ENCODE measurements at places on chromosomes 12 and 14. TPM values are rescaled to one million over a fixed set of nuclear protein-coding genes. Genes with fewer than 3 reads are reported as not detected.

DNA sequence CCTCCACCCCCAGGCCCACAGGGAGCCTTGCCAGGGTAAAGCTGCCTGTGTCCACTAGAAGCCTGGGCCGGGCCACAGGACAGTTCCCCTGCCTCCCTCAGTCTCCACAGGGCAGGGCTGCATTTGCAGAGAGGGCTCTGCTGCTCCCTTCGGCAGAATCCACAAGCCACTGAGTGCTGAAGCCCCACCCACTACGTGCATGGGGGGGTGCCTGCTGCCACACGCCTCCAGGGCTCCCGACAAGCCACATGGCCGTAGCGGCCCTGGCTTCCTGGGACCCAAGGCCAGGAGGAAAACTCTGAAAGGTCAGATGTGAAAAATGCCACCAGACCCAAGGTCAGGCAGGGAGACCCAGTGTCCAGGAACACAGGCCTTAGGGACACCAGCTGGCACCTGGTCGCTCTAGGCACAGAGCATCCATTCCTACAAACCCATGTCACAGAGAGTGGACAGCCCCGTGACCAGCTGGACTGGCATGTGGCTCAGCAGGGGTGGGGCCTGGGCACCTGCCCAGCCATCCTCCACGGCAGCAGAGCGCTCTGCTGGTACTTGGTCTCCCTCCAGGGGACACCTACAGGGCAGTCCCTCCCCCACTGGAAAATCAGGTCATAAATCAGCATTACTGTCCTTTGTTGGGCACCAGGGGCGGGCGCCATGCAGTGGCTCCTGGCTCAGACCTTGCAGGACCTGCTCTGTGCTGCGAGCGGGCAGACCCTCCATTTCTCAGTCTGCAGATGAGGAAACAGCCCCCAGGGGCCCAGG is 42.9 kb downstream of the CCDC85C start:
- DNase-seq = no peak

- no peak for DNase-seq
These were observed 265.8 kb downstream of the CPNE8 start for GRCh38 chr12:38639625-38640024.

- no peak for DNase-seq
These were observed 74.6 kb upstream of the BCL11B start for GRCh38 chr14:99346470-99347080.

DNA sequence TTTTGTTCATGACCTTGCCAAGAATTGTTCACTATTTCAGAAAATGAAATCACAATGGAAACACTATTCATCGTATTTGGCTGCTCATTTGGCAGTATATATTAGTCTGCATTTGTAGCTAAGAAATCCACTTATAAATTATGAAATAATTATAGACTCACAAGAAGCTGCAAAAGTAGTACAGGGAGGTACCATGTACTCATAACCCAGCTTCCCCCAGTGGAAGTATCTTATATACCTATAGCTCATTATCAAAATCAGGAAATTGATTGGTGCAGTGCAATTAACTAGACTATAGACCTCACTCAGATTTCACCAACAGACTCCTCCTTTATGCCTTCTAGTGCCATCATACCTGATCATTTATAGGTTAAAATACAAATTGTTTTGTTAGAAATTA is 178.8 kb upstream of the VASH1 start:
- DNase-seq = no peak

DNA sequence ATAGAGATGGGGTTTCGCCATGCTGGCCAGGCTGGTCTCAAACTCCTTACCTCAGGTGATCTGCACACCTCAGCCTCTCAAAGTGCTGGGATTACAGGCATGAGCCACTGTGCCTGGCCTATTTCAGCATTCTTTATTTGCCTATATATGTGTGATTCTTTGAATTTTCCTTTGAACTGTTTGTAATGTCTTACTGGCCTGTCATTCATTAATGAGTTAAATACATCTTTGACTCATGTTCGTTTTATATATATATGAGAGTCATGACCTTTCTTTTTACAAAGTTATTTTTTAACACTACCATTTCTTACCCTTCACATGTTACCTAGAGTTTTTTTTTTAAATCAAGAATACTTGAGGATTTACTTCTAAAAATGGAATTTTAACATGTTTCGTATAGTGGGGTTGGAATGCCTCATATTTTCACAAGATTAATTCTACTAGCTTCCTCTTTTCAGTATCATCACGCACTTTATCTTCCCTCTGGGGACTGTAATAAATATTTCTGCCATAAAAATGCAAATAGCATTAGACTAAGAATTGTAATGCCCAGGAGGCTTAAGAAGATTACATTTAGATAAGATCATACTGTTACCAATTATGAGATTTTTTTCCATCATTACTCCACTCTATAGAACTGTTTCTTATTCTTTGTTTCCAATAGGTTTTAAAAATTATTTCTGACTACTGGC is 66.7 kb downstream of the NTN4 start:
- no peak for DNase-seq

DNA sequence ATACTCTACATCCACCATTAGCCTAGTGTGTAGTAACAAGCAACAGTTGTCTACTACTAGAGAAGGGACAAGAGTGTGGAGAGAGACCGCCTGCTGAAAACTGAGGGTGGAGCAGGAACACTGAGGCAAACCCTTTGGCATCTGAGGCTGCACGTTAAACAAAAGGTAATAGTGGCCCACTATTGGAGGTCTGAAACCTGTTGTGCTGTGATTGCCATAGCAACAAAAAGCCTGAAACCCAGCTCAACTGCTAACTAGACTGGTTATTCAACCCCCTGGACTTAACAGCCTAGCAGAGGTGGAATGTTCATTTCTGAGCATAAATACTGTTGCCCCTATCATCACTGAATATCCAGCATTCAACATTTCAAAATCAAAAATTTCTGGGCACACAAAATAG is 43.0 kb downstream of the PPP4R4 start:
- no peak for DNase-seq

- no peak for DNase-seq
These were observed 75.1 kb downstream of the FERMT2 start for GRCh38 chr14:52875707-52876106.

The KRT77 gene
- polyA plus RNA-seq = 0.32 TPM

DNA sequence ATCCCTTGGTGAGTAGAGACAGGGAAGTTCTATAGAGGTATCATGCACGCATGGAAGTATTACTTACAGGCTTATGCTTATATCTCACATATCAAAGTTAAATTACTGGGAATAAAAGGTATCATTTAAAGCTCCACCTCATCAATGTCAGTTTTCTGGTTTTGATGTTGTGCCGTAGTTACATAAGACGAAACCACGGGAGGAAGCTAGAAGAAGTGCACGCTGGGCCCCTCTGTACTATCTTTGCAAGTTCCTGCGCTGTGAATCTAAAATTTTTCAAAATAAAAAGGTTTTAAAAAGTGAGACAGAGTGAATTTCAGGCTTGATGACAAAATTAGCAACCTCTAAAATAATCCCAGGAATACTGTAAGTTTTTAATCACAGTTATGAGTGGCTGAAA is 198.1 kb downstream of the ANO2 start:
- no peak for DNase-seq

- no peak for DNase-seq
These were observed 142.9 kb upstream of the BTG1 start for GRCh38 chr12:92288561-92288960.

The KLHDC1 gene
- 6.0 TPM for polyA plus RNA-seq

GRCh38 chr12:116303066-116303465 is 25.6 kb upstream of the MED13L start:
- no peak for DNase-seq

The NKX2-8 gene
- not detected for polyA plus RNA-seq

Data from hindlimb muscle (tissue), 1 donor.